Fibroblast of skin of back (primary cell): ENCODE measurements at places on chromosomes 3 and 15.

DNA sequence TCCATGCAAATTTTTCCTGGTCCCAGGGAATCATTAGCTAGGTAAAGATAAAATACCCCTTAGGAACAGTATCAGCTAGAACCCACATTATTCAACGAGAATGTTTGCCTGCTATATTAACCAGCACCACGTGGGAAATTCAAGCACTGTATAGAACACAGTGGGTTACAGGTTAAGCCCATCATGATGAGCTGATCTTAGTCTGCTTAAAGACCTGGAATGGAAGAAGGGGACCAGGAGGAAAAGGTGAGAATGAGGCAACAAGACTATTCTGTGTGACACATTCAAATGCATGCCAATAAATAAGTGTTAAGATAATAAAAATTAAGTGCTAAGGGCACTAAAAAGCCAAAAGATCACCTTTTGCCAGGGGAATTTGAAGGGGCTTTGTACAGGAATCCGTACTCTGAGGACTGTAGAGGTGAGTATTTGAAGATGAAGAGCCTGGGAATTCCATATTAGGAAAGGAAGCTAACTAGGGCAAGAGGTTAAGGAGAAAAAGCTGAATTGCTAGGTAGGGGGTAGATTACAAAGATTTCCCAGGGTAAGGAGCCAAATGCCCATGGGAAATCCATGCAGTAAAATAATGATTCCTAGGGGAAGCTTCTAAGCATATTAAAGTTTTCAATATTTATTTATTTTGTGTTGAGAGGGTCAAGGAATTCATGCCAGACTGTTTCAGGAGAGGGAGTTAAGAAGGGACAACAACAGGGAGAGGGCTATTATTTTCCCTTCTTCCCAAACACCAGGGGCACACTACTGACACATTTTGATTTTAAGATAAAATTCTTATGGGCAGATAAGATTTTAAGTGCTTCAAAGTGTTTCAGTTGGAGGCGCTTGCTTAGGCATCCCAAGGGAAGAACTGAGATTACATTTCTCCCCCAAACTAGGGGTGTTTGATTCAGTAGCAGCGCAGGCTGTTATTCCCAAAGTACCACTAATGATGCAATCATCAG lies 2.3 kb upstream of the MED12L start:
- DNase-seq, result no peak

GRCh38 chr15:39530480-39531342 lies 50.2 kb upstream of the THBS1 start:
- no peak for DNase-seq

DNA sequence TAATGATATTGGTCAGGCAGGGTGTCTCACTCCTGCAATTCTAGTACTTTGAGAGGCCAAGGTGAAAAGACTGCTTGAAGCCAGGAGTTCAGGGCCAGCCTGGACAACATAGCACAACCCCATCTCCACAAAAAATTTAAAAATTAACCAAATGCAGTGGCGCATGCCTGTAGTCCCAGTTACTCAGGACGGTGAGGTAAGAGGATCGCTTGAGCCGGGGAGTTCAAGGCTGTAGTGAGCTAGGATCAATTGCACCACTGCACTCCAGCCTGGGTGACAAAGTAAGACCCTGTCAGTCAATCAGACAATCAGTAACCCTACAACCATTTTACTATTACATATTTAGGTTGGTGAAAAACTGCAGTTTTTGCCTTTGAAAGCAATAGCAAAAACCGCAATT lies 43.0 kb downstream of the RBM15B start:
- DNase-seq, result no peak

DNA sequence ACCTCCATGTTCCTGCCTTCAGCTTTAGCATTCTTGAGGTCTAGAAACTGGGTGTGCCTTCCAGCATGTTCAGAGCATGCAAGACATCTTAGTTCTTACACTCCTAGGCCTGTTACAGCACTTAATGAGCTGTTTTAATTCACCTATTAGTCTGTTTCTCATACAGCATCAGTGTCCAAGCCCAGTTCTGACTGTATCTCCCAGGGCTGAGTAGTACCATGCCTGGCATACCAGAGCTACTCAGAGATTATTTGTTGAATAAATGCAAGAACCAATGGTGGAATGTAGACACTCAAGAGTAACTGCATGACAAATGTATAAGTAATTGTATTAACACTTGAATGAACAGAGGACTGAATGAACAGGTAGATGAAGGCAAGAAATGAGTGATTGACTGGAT lies 61.8 kb upstream of the SCN5A start:
- DNase-seq, result peak; percentile 24
